ENCODE measurements at places on chromosomes 6 and 20. TPM values are rescaled to one million over a fixed set of nuclear protein-coding genes. Genes with fewer than 3 reads are reported as not detected.

Gene UNC5CL
- total RNA-seq = 0.36 TPM

Gene RBBP8NL
- not detected for total RNA-seq

Gene MOG
- not detected for total RNA-seq

DNA sequence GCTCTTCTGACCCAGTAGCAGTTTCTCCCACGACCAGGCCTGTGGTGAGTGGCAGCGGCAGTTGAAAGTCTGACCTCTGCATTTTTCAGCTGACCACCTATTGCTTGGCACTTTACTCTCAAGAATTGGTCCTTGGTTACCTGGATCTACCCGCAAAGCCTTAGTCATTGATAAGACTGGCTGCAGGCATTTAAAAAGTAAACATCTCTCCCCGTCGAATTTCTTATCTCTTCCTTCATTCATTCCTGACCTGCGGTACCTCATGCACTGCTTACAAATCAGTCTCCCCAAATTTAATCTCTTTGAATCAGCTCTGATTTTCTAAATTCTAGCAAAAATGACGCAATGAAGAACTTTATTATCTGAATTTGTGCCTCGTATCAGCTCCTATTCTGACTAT lies 26.1 kb upstream of the IPCEF1 start:
- DNase-seq = no peak

- DNase-seq = no peak
Observed at GRCh38 chr6:92231171-92231701, 1188.1 kb downstream of the EPHA7 start.

GRCh38 chr6:157774153-157775135 lies 48.6 kb upstream of the SNX9 start:
- no peak for DNase-seq

DNA sequence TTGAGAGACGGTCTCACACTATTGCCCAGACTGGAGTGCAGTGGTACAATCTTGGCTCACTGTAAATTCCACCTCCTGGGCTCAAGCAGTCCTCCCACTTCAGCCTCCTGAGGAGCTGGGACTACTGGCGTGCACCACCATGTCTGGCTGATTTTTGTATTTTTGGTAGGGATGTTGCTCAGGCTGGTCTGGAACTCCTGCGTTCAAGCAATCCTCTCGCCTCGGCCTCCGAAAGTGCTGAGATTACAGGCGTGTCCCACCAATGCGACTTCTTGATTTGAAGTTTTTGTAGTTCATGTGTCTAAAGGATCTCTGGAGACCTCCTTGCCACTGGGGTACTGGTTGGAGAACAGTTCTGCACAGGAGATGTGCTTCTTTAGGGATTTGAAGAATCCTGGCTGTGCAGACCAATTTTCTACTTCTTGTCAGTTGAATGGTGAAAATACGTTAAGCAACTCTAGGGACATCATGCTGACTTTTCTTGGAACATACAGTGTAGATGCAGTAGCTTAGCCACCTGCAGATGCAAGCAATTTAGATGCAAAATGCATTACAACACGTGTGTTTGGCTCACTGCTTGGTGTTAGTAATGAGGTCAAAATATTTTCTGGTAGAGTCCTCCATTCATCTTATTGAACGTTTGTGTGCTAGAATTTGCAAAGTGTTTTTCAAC lies 28.2 kb downstream of the SYTL3 start:
- DNase-seq = no peak

All from chondrocyte (in vitro differentiated cells).